ENCODE measurements at places on chromosomes 7 and 10. TPM values are rescaled to one million over a fixed set of nuclear protein-coding genes. Genes with fewer than 3 reads are reported as not detected.
A peak's percentile ranks its signal among the peaks of the same experiment; 100 is the strongest.

DNA sequence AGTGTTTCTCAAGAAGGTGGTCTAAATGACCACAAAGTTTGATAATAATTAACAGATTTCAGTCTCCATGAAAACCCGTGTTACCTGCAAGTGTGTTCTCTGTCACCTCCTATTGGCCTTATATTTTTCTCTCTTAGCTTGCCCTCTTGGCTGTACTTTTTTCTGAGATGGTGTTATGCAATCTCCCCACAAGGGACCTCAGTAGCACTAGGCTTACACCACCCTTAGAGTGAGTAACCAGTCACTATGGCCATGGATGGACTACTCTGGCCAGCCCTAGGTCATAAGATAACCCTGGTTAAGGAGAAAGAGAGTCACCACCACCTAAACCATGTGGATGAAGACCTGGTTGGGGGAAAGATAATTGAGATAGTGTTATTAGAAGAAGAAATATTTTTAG is 76.8 kb downstream of the NPSR1 start:
- no peak for DNase-seq

- no peak for DNase-seq
Observed at GRCh38 chr10:96541921-96542320, 28.2 kb upstream of the TLL2 start.

DNA sequence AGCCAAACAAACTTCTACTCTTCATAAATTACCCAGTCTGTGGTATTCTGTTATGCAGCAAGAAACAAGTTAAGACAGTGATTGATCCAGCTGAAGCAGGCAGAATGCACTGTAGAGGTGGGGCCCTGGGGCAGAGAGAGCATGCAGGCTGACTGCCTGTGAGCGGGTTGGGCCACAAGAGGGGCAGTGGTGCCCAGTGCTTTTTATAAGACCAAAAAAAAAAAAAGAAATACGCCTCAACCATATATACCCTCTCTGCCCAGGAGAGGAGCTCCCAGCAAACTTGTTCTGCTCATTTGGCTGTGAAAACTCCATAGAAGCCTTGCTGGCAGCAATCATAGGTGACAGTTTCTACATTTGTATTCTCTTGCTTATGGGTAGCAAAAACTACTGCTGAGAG is 104.7 kb downstream of the SORBS1 start:
- no peak for DNase-seq

DNA sequence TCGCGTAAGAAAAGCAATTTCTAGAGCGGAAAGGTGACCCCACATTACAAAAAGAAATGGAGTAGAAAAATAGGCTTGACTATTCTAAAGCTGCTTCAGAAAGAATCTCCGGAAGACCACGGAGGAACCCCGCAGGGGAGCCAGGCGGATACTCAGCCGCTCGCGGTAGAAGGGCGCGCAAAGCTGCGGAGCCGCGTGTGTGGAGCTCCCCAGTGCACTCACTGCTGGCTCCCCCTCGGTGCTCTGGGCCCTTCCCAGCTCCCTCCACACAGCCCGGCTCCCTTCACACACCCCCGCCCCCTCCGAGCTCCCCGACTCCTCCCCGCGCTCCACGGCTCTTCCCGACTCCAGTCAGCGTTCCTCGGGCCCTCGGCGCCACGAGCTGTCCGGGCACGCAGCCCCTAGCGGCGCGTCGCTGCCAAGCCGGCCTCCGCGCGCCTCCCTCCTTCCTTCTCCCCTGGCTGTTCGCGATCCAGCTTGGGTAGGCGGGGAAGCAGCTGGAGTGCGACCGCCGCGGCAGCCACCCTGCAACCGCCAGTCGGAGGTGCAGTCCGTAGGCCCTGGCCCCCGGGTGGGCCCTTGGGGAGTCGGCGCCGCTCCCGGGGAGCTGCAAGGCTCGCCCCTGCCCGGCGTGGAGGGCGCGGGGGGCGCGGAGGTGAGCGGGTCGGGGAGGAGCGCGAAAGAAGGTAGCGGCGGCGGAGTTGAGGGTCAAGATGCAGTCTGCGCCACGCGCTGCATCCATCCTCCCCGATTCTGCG is at the start of gene STEAP2:
Gene STEAP2, plus strand, starts transcription at position 350 of the 758 bp plus-strand sequence. CDS start 13,343 bp downstream, outside the sequence.
- DNase-seq = peak; percentile 39

GRCh38 chr7:148296994-148297644 is 293.4 kb upstream of the C7orf33 start:
- DNase-seq = no peak

Gene TMEM184A
- total RNA-seq = not detected
